ENCODE measurements at places on chromosomes 3 and 15.

GRCh38 chr3:188742755-188743550 is 428.8 kb upstream of the TPRG1 start:
- no peak for DNase-seq

- DNase-seq = no peak
These were observed 21.5 kb downstream of the TTC21A start for GRCh38 chr3:39128951-39129350.

DNA sequence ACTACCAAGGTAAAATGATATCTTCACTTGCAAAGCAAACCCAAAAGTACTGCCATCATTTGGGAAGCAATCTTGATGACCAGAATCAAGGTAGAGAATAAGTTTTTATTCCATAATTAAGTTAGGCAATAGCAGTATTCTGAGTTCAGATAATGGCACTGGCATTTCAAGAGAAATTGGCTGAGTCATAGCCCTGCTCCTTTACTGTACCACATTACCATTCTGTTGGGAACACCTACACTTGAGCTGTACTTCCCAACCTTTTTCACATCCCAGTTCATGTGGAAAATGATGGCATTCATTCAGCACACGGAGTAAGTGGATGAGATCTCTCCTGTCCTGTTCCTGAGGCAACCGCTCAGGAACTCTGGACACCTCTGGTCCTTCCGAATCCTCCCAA is 311.6 kb upstream of the TPRG1 start:
- DNase-seq = no peak

- DNase-seq = no peak
These were observed 46.4 kb downstream of the DNASE1L3 start for GRCh38 chr3:58164199-58164879.

GRCh38 chr3:73503781-73504180 is 121.0 kb downstream of the PDZRN3 start:
- DNase-seq = no peak

- peak; percentile 70 for DNase-seq
These were observed 21.6 kb upstream of the PSTPIP1 start for GRCh38 chr15:76973362-76973743.

- DNase-seq = no peak
These were observed 228.5 kb downstream of the NTRK3 start for GRCh38 chr15:88028024-88028423.

DNA sequence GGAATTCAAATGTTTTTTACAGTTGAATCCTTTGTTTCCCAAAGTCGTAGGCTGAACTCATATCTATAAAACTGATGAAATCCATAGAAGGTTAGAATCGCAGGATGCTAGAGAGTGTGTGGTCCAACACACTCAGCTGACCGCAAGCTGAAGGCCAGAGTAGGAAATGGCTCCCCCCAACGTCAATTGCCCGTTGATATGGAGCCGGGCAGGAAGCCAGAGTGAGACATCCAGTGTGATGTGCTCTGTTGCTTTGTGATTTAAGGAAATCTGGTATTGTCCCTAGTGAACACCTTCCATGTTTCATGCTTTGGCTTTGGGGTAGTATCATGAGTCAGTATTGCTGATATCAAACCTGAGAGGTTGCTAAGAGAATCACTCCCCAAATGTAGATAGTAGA is 5.8 kb upstream of the MEX3B start:
- no peak for DNase-seq

DNA sequence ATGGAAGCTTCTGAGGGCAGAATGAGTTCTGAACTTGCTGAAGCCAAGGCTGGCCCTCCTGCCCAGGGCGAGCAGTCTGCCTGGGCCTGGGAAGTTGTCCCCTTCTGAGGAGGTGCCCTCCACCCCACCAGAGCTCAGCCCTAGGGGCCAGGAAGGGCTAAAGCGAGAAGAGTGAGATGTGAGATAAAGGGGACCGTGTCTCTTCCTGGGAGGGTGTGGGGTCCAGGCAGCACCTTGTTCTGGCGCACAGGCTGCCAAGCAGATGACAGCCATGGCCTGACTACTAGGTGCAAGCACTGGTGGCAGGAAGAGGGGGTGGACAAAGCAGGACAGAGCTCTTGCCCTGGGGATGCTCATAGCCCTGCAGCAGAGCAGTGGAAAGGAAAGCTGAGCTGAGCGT is 3.7 kb downstream of the PAK6 start:
- no peak for DNase-seq

GRCh38 chr3:193594946-193595689 is 2.1 kb downstream of the OPA1 start:
- DNase-seq = no peak

DNA sequence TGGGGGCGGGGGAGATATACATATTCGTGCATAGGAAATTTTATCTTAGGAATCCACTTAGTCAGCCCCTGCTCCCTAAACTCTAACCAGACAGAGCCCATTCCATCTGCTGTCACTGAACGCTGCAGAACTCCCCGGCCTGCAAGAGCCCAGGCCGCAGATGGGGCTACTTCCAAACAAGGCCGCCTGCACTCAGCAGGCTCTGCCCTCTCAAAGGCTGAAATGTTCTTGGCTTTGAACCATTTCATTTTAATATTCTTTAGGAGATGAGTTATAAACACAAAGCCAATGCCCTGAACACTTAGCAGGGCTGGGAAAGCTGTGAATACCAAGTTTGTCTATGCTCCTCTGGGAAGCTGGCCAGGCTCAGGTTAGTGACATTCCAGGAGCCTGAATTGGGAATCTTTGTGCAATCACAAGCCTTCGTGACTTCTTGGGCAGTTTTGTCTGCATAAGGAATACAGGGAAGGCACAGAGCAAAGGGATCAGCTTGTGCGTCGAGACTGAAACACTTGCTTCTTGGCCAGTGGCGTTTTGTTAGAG is 65.0 kb downstream of the SYNM start:
- no peak for DNase-seq

DNA sequence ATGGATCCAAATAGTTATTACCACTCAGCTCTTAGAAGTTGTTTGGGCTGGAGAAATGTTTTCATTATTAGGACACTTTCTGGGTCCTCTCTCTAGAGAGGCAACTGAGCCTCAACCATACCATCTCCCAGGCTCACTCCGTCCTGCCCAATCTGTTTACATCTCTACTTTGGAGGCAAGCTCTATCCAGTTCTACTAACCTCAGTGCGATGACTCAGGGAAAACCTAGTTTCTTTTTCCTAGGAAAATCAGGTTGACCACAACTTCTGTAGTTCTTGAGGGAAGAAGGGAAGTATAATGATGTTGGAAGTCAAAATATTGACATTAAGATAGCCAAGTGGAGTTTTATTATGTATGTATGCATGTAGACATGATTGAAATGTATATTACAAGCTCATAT is 40.4 kb downstream of the LPP start:
- no peak for DNase-seq

- DNase-seq = no peak
These were observed 38.4 kb downstream of the LARP6 start for GRCh38 chr15:70815604-70816003.

DNA sequence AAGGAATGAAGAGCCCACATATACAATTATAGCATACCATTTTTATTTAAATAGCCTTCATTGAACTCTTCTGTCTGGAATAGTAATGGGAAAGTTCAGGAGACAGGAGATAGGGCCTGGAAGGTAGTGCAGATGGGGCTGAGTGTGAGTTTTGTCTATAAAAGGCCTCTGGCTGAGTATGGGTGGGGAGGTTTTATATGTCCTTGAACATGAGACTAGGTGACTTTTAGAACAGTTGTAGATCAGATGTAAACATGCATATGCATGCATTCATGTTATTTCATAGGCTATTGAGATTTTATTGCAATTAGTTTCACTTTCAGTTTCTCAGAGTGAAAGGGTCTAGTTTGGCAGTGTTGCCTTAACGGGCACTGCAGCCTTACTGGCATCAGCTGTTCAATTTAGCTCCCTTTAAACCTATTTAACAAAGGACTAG is 27.1 kb downstream of the CGGBP1 start:
- DNase-seq = peak; percentile 73

GRCh38 chr3:108500728-108501127 is 9.7 kb downstream of the MYH15 start:
- no peak for DNase-seq

DNA sequence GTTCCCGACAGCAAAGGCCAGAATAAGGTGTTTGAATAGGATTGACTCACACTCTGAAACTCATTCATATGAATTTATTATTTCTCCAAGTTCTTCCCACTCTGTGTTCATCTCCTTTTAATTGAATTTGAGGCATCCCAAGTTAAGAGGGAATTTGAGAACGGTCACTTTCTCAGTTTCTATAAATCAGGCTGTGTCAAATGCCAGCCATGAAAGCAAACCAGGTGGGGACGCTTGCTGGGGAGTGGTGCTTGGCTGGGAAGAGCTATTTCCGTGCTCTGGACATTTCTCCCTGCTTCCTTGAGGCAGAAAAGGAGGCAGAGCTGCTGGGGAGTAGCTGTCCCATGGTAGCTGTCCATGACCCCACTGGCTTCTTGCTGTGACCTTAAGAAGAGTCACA is 116.6 kb downstream of the FBN1 start:
- DNase-seq = no peak

- DNase-seq = no peak
These were observed 287.0 kb upstream of the TMC3 start for GRCh38 chr15:81660976-81661375.

DNA sequence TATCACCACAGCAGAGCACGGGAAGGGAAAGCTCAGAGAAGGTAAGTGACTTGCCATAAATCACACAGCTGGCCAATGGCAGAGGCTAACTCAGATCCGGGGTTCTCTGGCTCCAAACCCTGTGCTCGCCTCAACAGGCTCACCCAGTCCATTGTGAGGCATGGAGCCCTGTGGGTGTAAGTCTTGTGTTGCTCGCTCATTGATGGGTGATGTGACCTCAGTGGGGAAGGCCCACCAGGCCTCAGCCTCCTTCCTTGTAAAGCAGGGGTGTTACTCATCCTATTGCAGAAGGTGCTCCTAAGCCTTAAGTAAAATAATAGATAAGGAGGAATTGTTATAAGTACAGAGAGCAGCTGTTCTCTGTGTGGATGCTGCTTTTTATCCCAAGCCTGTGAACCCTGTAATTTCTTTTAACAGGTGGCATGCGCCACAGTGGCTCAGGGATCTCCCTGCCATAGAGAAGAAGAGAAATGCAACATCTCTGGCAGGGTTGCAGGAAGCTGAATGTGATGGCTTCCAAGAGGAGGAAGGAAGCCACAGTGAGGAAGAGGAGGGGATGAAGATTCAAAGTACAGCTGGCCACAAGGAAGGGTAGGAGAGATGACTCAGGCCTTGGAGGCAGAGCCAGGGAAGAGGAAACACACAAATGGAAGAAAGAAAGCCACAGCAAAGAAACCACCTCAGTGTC is 30.9 kb upstream of the SPSB4 start:
- no peak for DNase-seq

DNA sequence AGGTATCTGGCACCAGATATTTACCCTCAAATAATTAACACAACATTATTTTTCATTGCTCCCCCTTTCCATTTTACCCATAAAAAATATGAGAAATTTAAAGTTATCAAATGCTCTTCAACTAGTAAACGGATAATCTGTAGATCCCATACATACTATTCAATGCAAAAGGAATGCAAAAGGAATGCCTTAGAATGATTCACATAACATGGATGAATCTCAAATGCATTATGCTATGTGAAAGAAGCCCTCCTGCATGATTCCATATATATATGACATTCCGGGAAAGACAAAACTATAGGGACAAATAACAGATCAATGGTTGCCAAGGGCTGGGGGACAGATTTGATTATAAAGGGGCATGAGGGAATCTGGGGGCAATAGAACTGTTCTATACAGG is 195.7 kb downstream of the STT3B start:
- DNase-seq = no peak

All from CD4-positive, alpha-beta T cell treated with Interleukin-4 for 1 hour (primary cell).